ENCODE measurements at places on chromosomes 7 and 10.

GRCh38 chr7:123770378-123770777 lies 21.6 kb upstream of the WASL start:
- no peak for DNase-seq

GRCh38 chr7:96084881-96085553 lies 236.9 kb downstream of the SLC25A13 start:
- DNase-seq, result peak; percentile 55

DNA sequence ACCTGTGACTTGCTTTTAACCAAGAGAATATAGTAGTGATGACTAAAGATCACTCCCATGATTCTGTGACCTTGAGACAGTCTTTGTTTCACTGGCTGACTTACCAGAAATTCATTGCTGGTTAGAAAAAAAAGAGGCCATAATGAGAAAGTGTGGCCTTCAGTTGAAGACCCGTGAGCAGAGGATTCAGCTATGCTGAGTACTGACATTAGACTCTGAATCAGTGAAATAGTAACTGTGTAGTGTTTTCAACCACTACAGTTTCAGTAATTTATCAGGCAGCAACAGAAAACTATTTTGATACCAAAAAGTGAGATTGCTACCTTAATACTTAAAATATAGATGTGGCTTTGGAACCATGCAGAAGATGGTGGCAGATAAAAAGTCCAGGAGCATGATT lies 298.0 kb upstream of the KCND2 start:
- DNase-seq, result no peak

GRCh38 chr10:72887043-72887442 lies 6.5 kb upstream of the OIT3 start:
- DNase-seq, result no peak

GRCh38 chr10:36781570-36781969 lies 343.8 kb upstream of the ANKRD30A start:
- no peak for DNase-seq

DNA sequence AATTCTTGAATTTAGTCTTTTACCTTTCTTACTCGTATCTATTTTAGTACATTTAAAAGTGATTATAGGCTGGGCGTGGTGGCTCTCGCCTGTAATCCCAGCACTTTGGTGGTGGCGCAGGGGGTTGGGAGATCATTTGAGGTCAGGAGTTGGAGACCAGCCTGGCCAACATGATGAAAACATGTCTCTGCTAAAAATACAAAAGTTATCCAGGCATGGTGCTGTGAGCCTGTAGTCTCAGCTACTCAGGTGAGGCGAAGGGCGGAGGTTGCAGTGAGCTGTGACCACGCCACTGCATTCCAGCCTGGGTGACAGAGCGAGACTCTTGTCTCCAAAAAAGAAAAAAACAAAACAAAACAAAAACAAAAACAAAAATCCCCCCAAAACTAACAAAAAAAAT lies 12.2 kb downstream of the PRKCQ start:
- DNase-seq, result no peak

DNA sequence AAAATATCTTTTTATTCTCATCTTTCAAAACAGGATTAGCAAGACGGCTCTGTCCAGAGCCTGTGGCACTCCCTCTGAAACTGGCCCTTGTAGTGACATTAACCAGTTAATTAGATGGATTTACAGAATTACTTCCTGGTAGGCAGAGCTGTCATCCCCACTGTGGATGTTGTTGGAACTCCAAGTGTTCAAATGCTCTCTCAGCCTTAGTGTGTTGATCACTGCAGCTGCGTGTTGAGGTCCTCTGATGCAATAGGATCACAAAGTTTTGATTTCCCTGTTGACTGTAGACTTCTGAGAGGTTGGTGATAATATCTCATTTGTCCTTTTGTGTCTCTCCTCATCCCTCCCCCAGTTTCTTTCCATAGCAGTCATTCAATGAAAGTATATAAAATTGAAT lies 117.3 kb upstream of the CDK6 start:
- no peak for DNase-seq

GRCh38 chr10:110774069-110775019 lies 97.4 kb upstream of the PDCD4 start:
- DNase-seq, result peak; percentile 72

DNA sequence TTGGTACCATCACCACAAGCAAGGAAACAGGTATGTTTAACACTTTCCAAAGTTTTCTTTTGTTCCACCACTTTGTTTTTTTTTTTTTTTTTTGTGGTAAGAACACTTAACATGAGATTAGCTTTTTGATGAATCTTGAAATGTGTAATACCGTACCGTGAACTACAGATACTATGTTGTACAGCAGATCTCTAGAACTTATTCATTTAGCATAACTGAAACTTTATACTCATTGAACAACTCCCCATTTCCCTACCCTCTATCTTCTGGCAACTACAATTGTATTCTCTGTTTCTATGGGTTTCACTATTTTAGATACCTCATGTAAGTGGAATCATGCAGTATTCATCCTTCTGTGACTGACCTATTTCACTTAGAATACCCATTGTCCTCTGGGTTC lies 162.7 kb upstream of the ITGB1 start:
- no peak for DNase-seq

DNA sequence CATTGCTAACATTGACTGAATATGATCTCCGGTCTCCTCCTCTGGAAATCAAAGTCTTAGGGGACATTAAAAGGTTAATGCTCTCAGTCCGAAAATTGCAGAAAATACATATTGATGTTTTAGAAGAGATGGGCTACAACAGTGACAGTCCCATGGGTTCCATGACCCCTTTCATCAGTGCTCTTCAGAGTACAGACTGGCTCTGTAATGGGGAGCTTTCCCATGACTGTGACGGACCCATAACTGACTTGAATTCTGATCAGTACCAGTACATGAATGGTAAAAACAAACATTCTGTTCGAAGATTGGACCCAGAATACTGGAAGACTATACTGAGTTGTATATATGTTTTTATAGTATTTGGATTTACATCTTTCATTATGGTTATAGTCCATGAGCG lies 39.2 kb downstream of the SAMD8 start:
- DNase-seq, result no peak

DNA sequence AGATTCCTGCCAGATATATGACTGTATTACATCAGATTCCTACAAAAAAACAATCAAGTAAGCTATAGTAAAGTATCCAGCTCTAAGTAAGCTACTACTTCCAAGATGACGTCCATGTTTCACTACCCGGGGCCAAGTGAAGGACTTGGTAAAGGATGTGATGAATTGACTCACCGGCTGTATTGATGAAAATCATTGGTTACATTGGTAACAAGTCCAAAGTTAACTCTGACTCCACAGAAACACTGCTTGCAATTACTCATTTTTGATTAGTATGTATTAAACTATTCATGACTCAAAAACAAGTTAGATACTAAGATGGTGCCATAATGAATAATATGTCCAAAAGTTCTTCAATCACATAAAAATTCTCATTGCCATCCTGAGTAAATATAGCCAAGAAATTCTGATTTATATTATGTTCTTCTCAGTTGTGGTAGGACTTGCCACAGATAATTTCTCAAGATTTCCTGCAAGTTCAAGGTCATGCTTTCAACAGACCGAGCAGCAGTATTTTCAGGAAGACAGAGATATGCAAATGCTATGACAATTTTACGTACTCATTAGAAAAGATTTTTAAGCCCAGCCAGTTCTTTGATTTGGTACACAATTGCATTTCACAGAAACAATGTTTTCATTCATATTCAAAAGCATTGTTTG lies 12.6 kb upstream of the DNAJC1 start:
- DNase-seq, result no peak

DNA sequence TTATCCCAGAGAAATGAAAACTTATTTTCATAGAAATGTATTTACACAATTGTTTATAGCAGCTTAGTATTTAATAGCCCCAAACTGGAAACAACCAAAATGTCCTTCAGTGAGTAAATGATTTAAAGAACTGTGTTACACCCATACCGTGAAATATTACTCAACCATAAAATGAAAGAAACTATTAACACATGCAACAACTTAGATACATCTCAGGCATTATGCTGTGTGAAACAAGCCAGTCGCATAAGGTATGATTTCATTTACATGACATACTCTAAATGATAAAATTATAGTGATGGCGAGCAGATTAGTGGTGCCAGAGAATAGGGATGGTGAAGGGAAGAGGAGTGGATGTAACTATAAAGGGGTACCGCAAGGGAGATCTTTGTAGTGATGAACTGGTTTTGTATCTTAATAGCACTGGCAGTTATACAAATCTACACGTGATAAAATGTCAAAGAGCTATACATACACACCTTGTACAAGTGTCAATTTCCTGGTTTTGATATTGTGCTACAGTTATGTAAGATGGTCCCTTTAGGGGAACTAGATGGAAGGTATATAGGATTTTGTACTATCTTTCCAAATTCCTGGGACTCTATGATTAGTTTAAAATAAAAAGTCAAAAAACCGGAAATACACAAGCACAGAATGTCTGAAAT lies 40.5 kb downstream of the MACC1 start:
- no peak for DNase-seq

GRCh38 chr7:18505870-18506460 lies 10.4 kb downstream of the HDAC9 start:
- DNase-seq, result peak; percentile 26

GRCh38 chr10:132638130-132638515 lies 100.5 kb downstream of the INPP5A start:
- DNase-seq, result no peak

GRCh38 chr7:13241416-13241815 lies 554.0 kb downstream of the ARL4A start:
- no peak for DNase-seq

DNA sequence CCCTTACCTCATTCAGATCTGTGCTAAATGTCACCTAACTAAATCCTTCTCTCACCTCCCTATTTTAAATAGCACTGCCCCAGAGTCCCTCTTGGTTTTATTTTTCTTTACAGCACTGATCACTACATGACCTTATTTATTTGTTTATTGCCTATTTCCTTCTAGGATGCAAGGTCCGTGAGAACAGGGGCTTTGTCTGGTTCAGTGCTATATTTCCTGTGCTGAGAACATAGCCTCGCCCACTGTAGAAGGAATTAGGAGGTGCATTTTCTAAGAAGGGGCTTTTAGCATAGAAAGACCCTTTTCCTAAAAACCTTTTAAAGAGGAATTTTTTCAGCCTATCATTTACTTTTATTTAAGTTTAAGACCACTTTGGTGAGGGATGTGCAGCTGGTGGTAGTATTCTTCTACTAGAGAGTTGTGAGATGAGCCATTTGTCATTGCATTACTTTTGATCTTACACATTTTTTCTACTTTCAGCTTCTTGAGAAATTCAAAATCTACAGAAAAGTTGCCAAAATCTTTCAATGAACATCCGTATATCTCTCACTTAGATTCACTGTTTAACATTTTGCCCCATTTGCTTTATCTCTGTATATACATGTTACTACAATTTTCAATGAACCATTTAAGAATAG lies 13.5 kb upstream of the PCGF5 start:
- DNase-seq, result no peak

- no peak for DNase-seq
Measured at GRCh38 chr7:85980740-85981139, 663.0 kb upstream of the GRM3 start.

GRCh38 chr7:2757361-2757903 lies 69.4 kb downstream of the AMZ1 start:
- no peak for DNase-seq

GRCh38 chr10:11586170-11586569 lies 25.3 kb downstream of the USP6NL start:
- DNase-seq, result no peak

- DNase-seq, result no peak
Measured at GRCh38 chr7:157540020-157540419, 203.2 kb downstream of the DNAJB6 start.

GRCh38 chr10:73997461-73997786 lies 492 bp upstream of the VCL start:
- no peak for DNase-seq

GRCh38 chr7:103010211-103010610 lies 64.4 kb downstream of the FBXL13 start:
- DNase-seq, result no peak
